ENCODE measurements at places on chromosomes 1 and 21. TPM values are rescaled to one million over a fixed set of nuclear protein-coding genes. Genes with fewer than 3 reads are reported as not detected.
A peak's percentile ranks its signal among the peaks of the same experiment; 100 is the strongest.

Gene UBXN10
- total RNA-seq = 3.3 TPM

Gene C4BPA
- not detected for total RNA-seq

Gene RNF2
- total RNA-seq = 142 TPM

Gene RC3H1
- 27.3 TPM for total RNA-seq

Gene PDZK1IP1
- total RNA-seq = not detected

Gene S100A1
- total RNA-seq = 1.2 TPM

Gene MRAP
- total RNA-seq = not detected

Gene DTL
- total RNA-seq = 2.9 TPM

Gene OR2AK2
- 0.41 TPM for total RNA-seq

Gene CFAP141
- total RNA-seq = not detected

Gene LYPD8
- not detected for total RNA-seq

Gene FCRL5
- total RNA-seq = not detected

Gene SDHB
- total RNA-seq = 89.3 TPM

Gene DMRTA2
- 1.2 TPM for total RNA-seq

Gene CR1
- 0.41 TPM for total RNA-seq

Gene SLC16A4
- 4.1 TPM for total RNA-seq

GRCh38 chr1:209218981-209219380 lies 364.5 kb upstream of the CAMK1G start:
- DNase-seq = no peak

- no peak for DNase-seq
These were observed 46.4 kb upstream of the CSF1 start for GRCh38 chr1:109864047-109864822.

GRCh38 chr1:101849356-101849755 lies 147.4 kb downstream of the OLFM3 start:
- no peak for DNase-seq

DNA sequence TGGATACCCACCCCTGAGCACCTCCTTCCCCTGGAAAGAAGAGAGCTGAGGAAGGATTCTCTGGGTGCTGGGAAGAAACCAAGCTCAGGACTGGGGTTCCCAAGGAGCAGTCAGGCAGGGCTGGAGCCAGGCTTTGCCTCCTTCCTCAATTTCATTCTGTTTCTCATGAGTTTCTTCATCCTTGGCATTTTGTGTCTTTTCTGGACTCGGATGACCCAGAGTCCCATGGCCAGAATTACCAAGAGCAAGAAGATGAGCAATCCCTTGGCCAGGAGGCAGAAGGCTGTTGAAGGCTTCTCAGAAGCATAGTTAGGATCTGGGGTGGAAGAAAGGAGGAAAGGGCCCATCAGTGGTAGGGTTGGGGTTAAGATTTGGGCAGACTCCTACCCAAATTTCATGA lies 2.5 kb downstream of the SLAMF9 start:
- DNase-seq = no peak

DNA sequence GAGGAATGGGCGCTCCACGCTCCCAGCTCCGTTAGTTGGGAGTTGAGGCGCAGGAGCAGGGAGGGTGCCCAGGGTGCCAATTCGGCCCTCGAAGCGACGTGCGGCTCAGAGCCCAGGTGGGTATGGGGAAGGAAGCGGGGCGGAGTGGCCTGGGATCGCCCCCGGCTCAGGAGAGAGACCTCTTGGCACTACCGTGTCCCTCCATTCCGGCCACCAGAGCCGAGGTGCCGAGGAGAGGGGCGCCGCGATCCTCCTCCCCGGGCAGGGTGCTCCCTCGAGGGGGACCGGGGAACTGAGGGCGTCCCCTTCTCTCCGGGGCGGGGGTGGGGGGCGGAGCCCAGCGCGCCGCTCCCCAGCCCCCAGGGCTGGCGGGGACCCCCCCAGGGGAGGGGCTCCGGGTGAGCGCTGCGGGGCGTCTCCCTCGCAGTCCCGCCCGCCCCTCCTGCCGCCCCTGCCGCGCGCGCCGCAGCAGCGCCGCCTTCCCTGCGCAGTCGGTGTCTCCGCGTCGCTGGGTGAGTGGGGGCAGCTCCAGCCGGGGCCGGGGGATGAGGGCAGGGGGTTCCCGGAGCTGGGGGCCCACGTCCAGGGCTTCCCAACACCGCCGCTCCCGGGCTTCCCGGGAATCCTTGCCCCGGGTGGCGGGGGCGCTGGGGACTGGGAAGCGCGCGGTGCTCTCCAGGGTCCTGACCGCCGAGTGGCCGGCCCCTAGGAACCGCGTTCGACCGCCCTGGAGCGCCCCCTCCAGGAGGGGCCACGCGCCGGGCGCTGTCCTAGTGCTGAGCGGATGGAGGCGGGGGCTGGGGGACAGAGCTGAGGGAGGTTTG lies at the start of gene HPCA:
TSS of gene HPCA (plus strand) at position 488 of the 824 bp plus-strand sequence. CDS start 2,408 bp downstream, outside the sequence.
- DNase-seq = peak; percentile 59

GRCh38 chr1:203338335-203339036 lies 12.4 kb downstream of the FMOD start:
- DNase-seq = peak; percentile 76

- DNase-seq = no peak
These were observed 4.1 kb downstream of the C1orf141 start for GRCh38 chr1:67130673-67131072.

GRCh38 chr1:109432336-109432735 lies 6.1 kb upstream of the PSMA5 start:
- DNase-seq = no peak

DNA sequence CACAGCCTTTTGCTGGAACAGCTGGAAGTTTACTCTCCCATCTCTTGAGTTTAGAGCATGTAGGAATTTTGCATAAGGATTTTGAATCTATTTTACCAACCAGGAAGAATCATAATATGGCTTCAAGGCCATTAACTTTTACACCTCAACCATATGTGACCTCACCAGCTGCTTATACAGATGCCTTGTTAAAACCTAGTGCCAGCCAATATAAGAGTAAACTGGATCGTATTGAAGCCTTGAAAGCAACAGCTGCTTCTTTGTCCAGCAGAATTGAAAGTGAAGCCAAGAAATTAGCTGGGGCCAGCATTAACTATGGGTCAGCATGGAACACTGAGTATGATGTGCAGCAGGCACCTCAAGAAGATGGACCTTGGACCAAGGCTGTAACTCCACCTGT lies 65.4 kb downstream of the CEP350 start:
- DNase-seq = no peak

- DNase-seq = no peak
These were observed 531 bp downstream of the SNIP1 start for GRCh38 chr1:37553598-37553926.

DNA sequence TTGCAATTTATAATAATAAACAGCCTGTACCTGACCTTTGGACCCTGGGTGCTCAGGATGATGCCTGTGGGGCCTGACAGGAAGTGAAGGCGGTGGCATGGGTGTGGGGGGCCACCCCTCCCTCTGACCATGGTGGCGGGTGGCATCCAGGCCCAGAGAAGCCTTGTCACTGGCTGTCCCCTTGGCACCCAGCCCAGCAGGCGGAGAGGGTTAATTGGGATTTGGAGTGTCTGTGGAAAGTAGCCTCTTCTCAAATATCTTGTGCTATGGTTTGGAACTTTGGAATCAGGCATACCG lies 20.5 kb downstream of the SOX13 start:
- no peak for DNase-seq

DNA sequence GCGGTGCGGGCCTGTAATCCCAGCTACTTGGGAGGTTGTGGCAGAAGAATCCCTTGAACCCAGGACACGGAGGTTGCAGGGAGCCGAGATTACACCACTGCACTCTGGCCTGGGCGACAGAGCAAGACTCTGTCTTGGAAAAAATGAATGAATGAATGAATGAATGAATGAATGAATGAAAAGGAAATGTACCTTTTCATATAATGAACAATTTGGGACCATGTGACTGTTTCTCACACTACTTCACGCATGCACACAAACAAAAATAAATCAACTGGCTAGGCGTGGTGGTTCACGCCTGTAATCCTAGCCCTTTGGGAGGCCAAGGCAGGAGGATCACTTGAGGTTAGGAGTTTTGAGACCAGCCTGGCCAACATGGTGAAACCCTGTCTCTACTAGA lies 24.3 kb downstream of the USP48 start:
- no peak for DNase-seq

- no peak for DNase-seq
These were observed 54.7 kb downstream of the APP start for GRCh38 chr21:26115899-26116298.

GRCh38 chr1:205424901-205425600 lies 3.2 kb upstream of the LEMD1 start:
- DNase-seq = no peak

GRCh38 chr1:50950396-50950795 lies 9.7 kb downstream of the FAF1 start:
- DNase-seq = no peak

- no peak for DNase-seq
These were observed 5.4 kb upstream of the MYBPHL start for GRCh38 chr1:109312246-109312645.

GRCh38 chr1:94912263-94913184 lies 14.4 kb downstream of the CNN3 start:
- DNase-seq = no peak

DNA sequence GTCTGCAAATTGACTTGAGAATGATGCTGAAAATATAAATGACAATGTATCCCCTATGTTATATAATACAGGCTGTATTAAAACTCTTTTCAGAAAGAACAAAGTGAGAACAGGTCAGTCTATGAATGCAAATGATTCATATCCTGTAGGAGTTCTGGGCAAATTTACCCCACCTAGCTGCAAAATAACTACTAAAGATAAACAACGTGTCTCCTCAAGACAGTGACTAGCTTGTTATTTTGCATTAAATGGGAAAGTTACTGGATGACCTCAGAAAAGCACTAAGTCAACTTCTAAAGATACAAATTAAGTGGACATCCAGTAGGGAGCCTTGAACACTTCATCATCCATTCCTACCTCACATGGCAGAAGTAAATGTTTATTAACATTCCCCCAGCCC lies 11.1 kb downstream of the RNF19B start:
- no peak for DNase-seq

- DNase-seq = no peak
These were observed 256.8 kb upstream of the NFIA start for GRCh38 chr1:60825593-60825992.

DNA sequence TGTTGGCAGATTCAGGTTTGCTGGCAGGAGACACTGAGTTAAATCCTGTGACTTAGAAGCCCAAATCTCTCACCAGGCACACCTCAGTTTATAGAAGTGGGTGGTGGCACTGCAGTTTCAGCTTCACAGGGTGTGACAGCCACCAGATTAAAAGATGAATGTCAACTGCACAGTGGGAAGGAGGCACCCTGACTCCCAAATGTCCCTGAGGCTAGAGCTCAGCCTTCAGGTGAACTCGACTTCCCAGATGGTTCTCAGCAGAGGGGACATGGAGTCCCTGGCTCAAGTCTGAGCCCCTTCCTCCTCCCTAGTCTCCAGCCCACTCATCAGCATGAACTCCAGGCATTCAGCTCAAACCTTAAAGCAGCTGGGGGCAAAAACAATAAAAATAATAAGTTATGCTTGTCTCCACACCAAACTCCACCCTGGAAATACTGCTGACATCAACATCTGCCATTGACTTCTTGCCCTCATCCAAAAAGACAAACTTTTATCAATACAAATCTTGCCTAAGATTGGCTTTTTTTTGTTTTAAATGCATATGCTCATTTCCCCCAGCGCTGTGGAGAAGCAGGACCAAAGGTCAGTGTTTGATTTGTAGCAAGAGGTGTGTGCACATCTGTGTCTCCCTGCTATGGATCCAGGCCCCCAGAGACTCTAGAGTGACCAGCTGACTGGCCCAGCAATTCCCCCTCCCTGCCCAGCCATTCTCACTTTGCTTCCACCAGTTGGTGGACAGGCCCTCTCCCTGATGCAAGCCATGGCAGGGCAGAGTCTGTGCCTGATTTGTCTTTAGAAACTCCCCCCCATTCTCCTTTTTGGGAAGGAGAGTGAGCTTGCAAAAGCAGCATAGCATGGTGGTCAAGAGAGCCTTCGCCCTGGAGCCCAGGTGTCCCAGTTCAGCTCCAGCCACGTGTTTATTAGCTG lies 18.5 kb upstream of the S100A7 start:
- no peak for DNase-seq

- no peak for DNase-seq
These were observed 16.4 kb downstream of the ALDH4A1 start for GRCh38 chr1:18886003-18886335.

DNA sequence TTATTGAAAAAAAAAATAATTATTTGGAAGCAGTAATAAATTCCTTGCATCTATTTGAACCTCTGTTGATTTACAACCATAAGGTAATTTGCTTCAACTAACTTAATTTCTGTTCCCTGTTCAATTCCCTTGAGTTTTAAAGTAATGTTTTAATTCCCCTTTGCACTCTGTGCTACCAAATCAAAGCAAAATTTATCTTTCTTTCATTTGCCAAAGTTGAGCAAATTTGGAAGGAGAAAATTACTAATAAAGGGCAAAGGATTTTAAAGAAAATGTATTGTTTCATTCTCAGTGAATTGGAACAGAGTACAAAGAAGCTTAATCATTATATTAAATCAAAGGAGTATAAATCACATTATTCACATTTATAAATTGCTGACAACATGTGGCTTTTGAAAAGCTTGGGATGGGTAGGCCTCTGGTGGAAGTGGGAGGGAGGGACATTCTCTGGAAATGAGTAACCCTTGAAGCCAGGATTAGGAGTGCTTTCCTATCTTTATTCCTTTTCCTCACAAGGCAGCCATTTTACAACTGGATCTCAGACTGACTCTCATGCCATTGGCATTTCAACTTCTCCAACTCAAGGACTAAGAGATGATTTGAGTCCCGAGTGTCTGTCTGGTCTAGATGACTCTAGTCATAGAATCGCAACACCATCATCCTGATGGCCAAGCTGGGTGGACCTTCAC lies 331.6 kb upstream of the DUSP10 start:
- DNase-seq = no peak

All from frontal cortex (tissue), 4 donors.